ENCODE measurements at places on chromosomes 2 and 18. TPM values are rescaled to one million over a fixed set of nuclear protein-coding genes. Genes with fewer than 3 reads are reported as not detected.

The NCKAP5 gene
- not detected for total RNA-seq

The CXCR1 gene
- total RNA-seq: not detected

GRCh38 chr2:141020346-141020745 is 1110.5 kb downstream of the LRP1B start:
- no peak for DNase-seq

GRCh38 chr18:54086863-54087262 is 137.6 kb downstream of the MBD2 start:
- DNase-seq: no peak
